Inflammatory macrophage treated with lipopolysaccharide for 4 hours (primary cell): ENCODE measurements at places on chromosomes 12 and 14.

- DNase-seq, result no peak
Observed at GRCh38 chr12:76810671-76811419, 46.9 kb downstream of the ZDHHC17 start.

DNA sequence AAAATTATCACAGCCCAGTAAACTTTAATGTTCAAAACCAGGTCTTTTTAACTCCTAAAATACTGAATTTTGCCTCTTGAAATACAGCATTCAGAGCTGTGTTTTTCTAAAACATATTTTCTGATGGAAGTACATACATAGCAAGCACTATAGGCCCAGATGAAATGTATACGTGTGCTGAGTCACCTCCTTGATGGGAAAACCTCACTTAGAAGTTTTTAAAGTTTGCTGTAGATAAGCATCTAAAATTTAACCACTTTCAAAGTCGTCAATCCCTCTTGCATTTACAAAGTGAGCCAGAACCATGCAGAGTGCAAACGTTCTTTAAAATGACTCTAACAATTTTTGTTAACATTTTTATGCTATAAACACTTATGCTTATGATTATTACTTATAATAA lies 618.8 kb downstream of the RPS29 start:
- no peak for DNase-seq

GRCh38 chr14:39939023-39939422 lies 506.8 kb upstream of the FBXO33 start:
- DNase-seq, result no peak

GRCh38 chr12:56590237-56590830 lies 39.8 kb downstream of the BAZ2A start:
- DNase-seq, result peak; percentile 23

DNA sequence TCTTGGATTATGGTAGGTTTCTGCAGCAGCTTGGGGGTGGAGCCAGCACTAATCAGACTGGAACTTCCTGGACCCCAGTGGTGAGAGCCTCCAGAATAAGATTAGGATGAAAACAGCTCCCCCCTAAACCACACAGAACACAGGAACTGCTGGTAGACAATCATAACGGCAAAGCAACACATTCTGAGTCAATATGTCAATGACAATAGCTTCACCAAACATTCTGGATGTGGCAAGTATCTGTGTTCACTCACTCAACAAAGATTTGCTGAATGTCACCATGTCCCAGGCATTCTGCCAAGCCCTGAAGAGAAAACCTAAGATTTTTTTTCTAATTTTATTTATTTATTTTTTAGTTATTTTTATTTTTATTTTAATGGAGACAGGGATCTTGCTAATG lies 65.2 kb downstream of the LRRC74A start:
- DNase-seq, result no peak

- no peak for DNase-seq
Observed at GRCh38 chr12:95690861-95691635, 99.5 kb downstream of the NTN4 start.

GRCh38 chr12:113198296-113198695 lies 12.8 kb downstream of the RITA1 start:
- DNase-seq, result no peak

- DNase-seq, result no peak
Observed at GRCh38 chr12:2101771-2102170, 49.0 kb downstream of the CACNA1C start.

- DNase-seq, result no peak
Observed at GRCh38 chr14:96285667-96286066, 29.7 kb downstream of the BDKRB1 start.

DNA sequence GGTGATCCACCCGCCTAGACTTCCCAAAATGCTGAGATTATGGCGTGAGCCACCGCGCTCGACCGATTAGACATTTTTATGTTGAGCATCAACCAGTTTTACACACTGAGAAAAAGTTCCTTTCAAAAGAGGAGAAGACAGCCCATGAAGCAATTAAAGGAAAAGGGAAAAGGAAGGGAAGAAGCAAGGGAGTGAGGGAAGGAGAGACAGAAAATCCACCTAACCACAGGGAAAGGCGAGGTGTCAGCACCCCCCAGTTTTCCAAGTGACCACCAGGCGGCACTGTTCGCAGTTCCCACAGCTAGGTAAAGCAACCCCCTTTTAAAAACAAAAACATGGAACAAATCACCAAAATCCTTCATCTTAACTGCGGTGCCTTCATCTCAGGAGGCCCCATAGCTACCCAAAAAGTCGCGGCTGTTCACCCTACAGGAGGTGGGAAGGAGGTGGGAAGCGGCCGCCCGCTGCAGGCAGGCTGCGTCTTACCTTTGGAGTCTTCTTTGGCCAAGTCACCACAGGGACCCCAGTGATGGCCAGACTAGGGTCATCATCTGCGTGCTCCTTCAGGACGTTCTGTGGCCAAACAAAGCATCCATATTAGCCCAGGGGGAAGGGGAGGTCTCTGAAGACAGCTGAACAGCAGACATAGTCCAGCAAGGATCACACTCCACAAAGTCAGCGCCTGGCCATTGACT lies 86.6 kb downstream of the KDM2B start:
- peak; percentile 18 for DNase-seq

DNA sequence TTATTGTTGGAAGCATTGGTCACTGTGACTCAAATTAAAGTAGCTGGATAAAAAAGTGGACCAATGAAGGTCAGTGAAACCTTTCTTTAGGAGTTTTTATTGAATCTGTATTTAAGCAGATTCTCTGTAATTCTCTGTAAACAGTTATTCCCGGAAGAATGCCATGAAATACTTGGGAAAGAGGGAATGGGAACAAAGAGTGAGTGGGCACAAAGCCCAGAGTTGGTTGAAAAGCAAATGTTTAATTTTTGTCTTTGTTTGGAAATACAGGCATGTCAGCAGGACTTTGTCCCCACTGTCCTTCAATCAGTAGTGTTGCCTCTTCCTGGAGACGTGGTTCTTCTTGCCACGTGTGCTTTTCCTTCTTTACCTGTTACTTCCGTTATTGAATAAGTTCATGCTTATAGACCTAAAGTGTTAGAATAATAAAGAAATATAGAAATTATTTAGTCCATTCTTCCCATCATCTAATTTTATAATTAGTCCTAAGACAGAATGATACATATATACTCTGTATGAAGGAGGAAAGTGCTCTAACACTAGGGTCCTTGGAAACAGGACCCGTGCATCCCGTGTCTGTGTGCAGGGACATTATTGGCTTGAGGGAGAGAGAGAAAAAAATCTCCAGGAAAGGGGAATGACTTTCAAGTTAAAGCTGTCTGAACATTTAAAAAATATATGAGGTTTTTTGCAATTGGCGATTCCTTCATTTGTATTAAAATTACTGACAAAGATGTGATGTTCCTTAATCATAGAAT lies 2.0 kb upstream of the ANG start:
- DNase-seq, result no peak

DNA sequence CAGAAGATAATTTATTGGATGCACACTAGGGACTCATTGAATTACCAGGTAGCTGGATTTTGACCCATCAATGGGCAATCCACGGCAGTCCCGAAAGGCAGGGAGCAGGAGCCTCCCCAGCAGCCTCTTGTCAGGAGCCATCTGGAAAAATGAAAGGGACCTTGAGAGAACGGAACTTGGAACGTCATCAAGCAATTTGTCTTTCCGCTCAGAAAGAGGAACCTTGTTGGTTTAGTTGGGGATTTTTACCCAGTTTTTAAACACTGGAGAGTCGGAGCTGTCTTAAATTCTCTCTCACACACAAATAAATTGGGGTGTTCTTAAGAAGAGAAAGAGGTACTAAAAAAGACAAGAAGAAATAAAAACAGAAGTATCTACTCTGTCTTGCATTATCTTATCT lies 1351.7 kb upstream of the TMEM132C start:
- DNase-seq, result peak; percentile 1

GRCh38 chr14:99677231-99678140 lies 6.6 kb upstream of the CYP46A1 start:
- no peak for DNase-seq
